ENCODE measurements at places on chromosomes 13 and 19.
A peak's percentile ranks its signal among the peaks of the same experiment; 100 is the strongest.

DNA sequence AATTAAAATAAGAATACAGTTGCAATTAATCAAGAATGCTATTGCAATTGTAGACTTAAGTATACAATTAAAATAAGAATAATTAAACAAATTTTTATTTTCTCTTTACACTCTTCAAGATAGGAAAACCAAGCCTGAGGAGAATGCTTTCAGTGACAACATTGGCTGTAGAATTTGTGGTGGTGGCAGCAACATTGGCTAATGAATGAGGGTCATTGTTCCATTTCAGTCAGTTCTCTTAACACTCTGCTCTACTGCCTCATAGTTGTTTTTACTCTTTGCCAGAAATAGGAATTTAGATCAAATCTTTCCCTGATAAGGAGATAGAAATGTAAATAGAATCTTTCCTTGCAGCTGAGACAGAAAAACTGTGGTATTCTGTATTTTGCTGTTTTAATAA is 391.6 kb downstream of the PCDH20 start:
- no peak for DNase-seq

DNA sequence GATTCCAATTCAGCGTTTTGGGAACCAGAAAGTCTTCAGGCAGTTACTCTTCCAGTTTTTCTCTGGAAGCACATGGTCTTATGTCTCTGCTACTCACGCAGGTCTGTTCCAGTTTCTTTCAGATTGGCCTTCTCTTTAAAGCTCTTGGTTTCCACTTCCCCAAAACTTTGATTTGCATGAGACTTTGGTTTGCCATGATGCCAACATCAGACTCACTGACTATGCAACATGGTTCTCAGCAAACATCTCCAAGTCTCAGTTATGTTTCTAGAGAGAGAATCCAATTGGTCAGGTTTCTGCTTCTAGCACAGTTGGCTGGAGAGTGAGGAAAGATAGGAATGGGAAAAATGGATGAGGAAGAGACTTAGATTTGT is 3.1 kb downstream of the AKAP11 start:
- no peak for DNase-seq

DNA sequence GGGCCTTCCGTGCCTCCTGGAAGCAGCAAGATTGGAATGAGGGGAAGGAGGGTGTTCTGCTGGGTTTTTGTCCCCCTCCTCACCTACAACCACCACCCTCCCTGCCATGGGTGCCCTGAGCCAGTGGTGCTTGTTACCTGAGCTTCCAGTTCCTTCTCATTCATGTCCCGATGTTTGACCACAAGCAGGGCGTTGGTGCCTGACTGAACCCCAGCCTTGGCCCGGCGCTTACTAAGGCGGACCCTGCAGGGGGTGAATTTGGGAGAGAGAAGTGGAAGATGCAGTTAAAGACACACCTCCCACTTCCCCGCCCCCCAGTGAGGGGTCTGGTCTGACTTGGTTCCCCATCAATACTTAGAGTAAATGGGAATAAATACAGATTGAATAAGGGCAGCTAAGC is 4.3 kb downstream of the PAF1 start:
- DNase-seq, result no peak

GRCh38 chr13:19182536-19182935 is 912 bp upstream of the TUBA3C start:
- DNase-seq, result no peak

- DNase-seq, result no peak
Measured at GRCh38 chr13:92537471-92537870, 689.1 kb upstream of the GPC6 start.

DNA sequence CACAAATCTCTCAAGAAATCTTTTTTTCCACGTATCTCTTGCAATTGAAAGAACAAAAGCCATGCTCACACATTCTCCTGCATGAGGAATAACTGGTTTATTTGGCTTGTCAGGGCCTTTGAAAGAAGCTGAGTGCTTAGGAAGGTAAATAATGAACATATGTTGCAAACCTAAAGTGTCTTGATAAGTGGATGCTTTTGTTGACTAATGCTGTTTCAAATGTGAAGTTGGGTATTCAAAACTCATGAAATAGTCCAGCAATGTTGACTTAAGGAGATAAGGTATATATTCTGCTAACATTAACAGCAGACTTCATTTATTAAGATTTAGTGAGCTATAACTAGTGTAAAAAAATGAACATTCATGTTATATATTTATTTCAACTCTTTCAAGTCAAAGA is 1792.7 kb upstream of the MIR17HG start:
- no peak for DNase-seq

- DNase-seq, result no peak
Measured at GRCh38 chr19:38011426-38011825, 104.4 kb downstream of the SIPA1L3 start.

- DNase-seq, result peak; percentile 24
Measured at GRCh38 chr13:97076898-97077297, 82.6 kb upstream of the OXGR1 start.

GRCh38 chr19:51535535-51535934 is 4.1 kb upstream of the SIGLEC6 start:
- no peak for DNase-seq

GRCh38 chr13:66663206-66663605 is 566.9 kb downstream of the PCDH9 start:
- no peak for DNase-seq

DNA sequence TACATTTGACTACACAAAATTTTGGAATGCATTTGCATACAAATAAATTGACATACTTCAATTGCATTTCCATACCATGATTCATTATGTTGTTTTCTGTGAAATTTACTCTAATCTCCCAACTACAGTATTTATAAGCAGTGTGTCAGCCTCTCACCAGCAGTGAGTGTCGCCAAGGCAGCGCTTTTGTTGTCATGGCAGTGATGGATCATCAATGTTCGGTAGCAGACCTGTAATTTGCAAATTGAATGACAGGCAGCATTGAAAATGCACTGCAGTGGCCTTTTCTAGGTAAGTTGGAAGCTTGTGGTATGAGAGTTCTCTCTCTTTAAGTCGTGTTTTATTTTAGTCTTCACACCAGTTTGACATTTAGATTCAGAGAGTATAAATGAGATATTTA is 534.1 kb downstream of the PCDH17 start:
- no peak for DNase-seq

GRCh38 chr13:48346583-48346982 is 43.0 kb downstream of the RB1 start:
- DNase-seq, result no peak

DNA sequence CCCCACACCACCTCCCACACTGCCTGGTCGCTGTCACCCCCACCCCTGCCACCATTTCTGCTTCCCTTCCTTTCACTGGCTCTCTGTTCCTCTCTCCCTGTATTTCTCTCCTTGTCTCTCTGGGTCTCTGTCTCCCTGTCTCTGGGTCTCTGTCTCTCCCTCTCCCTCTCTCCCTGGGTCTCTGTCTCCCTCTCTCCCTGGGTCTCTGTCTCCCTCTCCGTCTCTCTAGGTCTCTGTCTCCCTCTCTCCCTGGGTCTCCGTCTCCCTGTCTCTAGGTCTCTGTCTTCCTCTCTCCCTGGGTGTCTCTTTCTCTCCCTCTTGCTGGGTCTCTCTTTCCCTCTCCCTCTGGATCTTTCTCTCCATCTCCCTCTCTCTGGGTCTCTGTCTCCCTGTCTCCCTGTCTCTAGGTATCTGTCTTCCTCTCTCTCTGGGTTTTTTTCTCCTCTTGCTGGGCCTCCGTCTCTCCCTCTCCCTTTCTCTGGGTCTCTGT is 21.6 kb downstream of the KLHL26 start:
- no peak for DNase-seq

DNA sequence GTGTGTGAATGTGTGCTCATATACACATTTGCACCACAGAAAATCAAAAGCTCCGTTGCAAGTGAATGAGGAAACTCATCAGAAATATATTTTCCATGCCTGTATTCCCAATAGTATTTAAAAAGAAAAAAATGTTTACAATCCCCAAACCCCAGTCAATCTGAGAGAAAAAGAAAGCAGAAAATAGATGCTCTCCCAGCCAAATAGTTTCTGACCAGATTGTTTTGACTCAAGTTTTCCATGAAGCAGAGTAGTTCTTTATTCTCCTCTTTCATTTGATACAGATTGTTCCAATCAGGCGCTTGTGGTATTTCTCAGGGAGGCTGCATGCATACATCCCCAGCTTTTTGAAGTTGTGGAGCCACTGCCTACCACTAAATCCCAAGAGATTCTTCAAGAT is 110.6 kb downstream of the STARD13 start:
- no peak for DNase-seq

- peak; percentile 84 for DNase-seq
Measured at GRCh38 chr13:51286135-51287002, 53.1 kb upstream of the SERPINE3 start.

GRCh38 chr13:77184455-77184854 is 142.4 kb downstream of the MYCBP2 start:
- DNase-seq, result no peak

DNA sequence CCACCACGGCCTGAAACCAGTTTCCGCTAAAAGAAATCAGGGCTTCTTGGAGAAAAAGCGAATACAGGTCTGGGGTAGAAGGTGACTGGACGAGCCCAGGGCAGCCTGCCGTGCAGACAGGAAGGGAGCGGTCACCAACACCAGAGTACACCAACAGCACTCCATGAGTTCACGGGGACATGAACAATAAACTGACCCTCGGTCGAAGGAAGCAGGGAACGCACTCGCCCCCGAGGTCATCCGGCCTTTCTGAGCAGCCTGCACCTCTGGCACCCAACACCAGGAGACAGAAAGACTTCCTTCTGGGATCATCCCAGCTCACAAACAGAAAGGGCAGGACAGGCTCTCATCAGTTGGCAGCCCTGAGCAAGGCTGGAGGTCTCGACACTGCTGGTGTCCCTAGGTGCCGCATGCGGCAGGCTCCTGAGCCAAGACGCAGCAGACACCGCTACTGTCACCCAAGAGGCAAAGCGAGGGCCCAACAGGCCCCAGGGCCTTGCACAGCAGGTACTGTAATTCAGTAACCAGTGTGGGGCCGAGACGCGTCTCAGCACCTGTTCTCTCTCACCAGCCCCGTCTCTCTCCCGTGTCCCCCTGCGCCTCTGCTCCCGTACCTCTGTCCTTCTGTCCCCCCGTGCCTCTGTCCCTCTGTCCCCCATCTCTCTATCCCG is 18.0 kb downstream of the DCUN1D2 start:
- DNase-seq, result no peak

- DNase-seq, result no peak
Measured at GRCh38 chr13:97460004-97460775, 26.2 kb downstream of the RAP2A start.

- no peak for DNase-seq
Measured at GRCh38 chr13:71255633-71256032, 611.4 kb downstream of the DACH1 start.

- DNase-seq, result no peak
Measured at GRCh38 chr19:2806736-2807378, 12.8 kb upstream of the ZNF554 start.

GRCh38 chr13:110387451-110388107 is 80.5 kb downstream of the COL4A2 start:
- peak; percentile 87 for DNase-seq

DNA sequence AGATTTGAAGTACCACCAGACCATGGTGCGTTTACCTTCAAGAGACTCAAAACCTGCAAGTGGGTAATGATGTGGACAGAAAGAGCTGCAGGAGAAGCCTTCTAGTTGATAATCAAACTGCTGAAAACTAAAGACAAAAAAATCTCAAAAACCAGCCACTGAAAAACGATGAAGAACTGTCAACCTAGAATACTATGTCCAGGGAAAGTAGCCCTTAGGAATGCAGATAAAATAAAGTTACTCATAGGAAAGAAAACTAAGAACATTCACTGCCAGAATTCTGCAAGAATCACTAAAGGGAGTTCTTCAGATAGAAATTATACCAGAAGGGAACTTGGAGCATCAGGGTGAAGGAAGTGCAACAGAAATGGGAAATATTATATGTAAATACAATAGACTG is 5.3 kb downstream of the ZNF470 start:
- no peak for DNase-seq

GRCh38 chr19:36527873-36528193 is 238 bp downstream of the ZNF260 start:
- no peak for DNase-seq

DNA sequence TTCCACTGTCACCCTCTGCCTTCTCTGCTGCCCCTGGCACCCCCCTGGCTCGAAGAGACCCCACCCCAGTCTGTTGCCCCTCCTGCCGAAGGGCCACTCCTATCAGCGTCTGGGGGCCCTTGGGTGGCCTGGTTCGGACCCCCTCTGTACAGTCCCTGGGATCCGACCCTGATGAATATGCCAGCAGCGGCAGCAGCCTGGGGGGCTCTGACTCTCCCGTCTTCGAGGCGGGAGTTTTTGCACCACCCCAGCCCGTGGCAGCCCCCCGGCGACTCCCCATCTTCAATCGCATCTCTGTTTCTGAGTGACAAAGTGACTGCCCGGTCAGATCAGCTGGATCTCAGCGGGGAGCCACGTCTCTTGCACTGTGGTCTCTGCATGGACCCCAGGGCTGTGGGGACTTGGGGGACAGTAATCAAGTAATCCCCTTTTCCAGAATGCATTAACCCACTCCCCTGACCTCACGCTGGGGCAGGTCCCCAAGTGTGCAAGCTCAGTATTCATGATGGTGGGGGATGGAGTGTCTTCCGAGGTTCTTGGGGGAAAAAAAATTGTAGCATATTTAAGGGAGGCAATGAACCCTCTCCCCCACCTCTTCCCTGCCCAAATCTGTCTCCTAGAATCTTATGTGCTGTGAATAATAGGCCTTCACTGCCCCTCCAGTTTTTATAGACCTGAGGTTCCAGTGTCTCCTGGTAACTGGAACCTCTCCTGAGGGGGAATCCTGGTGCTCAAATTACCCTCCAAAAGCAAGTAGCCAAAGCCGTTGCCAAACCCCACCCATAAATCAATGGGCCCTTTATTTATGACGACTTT is 2.0 kb downstream of the ZFP36 start:
- no peak for DNase-seq

DNA sequence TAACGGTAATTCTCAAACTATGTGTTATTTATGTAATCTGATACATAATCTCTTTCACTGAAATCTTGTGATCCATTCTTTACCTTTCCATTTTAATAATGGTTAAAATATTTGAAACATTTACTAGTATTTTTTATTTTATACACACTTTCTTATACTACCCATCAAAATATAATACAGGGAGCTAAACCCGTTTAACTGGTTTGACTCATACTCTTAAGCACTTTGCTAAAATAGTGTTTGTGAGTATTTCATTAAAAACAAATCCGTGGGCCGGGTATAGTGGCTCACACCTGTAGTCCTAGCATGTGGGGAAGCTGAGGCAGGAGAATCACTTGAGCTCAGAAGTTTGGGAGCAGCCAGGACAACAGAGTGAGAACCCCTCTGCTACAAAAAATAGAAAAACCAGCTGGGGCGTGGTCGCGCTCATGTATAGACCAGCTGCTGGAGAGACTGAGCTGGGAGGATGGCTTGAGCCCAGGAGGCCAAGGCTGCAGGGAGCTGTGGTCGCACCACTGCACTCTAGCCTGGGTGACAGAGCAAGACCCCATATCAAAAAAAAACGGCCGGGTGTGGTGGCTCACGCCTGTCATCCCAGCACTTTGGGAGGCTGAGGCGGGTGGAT is 43.8 kb upstream of the DCUN1D2 start:
- DNase-seq, result no peak

- no peak for DNase-seq
Measured at GRCh38 chr13:109779074-109779473, 7.3 kb downstream of the IRS2 start.

Data from femur (tissue), 1 donor.